ENCODE measurements at places on chromosomes 13 and 19. TPM values are rescaled to one million over a fixed set of nuclear protein-coding genes. Genes with fewer than 3 reads are reported as not detected.

ODAD3 gene
- not detected for total RNA-seq

GRCh38 chr13:25295228-25295627 is 6.2 kb upstream of the NUP58 start:
- no peak for DNase-seq

DNA sequence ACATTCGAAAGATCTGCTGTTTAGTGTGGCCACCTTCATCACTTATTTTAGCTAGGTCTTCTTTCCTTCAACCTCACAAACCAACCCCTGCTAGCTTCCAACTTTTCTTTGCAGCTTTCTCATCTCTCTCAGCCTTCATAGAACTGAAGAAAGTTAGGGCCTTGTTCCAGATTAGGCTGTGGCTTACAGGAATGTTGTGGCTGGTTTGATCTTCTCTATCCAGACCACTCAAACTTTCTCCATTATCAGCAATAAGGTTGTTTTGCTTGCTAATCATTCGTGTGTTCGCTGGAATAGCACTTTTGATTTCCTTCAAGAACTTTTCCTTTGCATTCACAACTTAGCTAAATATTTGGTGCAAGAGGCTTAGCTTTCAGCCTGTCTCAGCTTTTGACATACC is 44.7 kb downstream of the CARS2 start:
- no peak for DNase-seq

- DNase-seq, result peak; percentile 81
These were observed 966 bp downstream of the JUNB start for GRCh38 chr19:12792051-12792852.

Data from gastrocnemius medialis (tissue), 4 donors.